Activated CD4-positive, alpha-beta memory T cell treated with anti-CD3 and anti-CD28 coated beads, Interleukin-2, amount 10 ng/mL, durations not matched to agents 7 days and 5 days (primary cell): ENCODE measurements at places on chromosomes 2 and 18.
A peak's percentile ranks its signal among the peaks of the same experiment; 100 is the strongest.

DNA sequence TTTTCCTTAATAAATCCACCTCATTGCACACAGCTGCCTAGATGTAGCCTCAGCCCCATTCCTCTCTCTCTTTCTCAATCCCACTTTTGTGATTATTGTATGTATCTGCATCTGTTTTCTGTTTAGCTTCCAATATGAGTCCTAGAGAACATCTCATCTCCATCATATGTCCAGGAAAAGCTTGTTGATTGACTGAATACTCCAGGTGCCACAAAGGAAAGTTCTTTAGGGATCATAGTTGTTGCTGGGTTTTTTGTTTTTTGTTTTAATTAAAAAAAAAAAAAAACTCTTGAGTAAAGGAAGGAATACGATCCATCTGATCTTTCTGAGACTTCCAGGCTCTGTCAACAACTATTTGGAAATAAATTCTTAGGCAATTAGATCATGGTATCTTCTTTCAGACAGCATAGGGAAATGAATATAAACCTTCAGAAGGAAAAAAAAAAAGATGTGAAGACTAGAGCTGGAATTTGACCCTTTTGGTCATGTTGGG is 42.5 kb downstream of the KIAA2012 start:
- no peak for DNase-seq

GRCh38 chr2:83565626-83566025 is 893.5 kb downstream of the SUCLG1 start:
- DNase-seq: no peak

GRCh38 chr2:196927376-196928225 is 1.1 kb upstream of the PGAP1 start:
- peak; percentile 71 for DNase-seq

DNA sequence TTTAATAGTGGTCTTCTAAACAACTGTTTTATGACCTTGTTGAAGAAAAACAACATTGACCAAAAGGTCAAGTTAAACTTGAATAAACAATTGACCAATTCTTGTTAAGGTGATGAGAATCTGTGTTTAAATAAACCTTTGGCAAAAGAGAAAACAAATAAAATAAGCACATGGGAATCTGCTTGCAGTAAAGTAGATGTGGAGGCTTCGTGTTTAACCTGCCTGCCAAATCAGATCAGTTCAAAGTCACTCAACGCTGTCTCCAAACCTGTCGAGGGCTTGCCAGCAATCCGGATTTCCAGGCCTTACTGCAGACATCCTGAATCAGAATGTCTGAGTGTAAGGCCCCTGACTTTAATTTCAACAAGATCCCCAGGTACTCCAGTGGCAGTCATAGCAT is 55.1 kb upstream of the AQP4 start:
- no peak for DNase-seq
